ENCODE measurements at places on chromosomes 7 and 10.
A peak's percentile ranks its signal among the peaks of the same experiment; 100 is the strongest.

DNA sequence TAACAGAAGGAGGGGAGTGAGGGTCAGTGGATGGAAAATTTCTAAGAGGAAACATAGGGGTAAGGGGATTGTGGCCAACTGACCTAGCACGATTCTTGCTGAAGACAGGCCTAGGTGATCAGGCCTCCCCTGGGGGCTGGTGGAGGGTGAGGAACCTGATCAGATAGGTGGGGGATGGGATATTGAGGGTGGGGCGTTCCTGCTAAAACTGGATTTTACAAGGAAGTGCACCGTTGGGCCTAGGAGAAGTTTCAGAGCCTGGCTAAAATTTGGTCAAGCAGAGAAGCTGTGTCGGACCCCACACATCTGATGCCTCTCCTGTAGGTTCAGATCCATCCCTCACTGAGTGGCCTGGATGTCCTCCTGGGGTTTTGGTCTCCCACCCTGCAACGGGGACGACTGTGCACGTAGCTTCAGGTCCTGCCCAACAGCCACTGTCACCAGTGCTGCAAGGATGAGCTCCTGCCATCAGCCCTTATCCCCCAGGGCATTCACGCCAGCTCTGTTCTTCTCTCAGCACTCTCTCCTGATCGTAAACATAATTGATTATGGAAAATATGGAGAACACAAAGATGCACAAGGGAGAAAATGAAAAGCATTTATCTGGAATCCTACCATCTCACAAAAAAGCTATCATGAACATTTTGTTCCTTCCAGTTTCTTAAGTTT, 89.9 kb downstream of the ADCY1 start:
- DNase-seq, result no peak

DNA sequence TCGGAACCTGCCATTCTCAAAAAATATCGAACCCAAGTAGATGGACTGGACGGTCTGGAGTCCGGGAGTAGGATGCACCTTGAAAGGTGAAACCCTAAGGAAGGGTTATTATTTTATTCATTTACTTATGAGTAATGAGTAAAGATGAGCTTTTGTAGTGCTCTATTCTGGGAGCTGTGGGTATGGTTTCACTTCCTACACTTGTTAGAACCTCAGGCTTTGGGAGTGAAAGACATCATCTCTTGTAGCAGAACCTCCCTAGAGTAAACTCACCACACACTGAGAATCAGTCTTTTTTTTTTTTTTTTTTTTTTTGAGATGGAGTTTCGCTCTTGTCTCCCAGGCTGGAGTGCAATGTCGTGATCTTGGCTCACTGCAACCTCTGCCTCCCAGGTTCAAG, 389.4 kb upstream of the AUTS2 start:
- DNase-seq, result no peak

DNA sequence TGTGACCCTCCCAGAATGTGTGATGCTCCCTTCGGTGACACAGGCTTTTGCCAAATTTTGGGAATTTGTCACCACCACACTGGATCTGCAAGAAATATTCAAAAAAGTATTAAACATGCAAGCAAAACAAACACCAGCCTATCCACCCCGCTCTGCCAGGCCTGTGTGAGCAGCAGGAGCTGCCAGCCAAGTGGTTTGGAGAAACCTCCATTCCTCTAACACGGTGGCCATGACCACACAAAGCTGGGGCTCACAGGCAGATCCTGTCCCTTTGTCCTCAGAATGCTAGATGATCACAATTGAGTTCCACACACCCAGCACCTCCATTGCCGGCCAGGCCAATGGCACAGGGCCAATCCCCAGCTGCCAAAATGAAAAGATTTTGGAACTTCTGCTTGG, 261.9 kb upstream of the PPP2R2D start:
- no peak for DNase-seq

GRCh38 chr10:132030898-132031463, 34.8 kb upstream of the JAKMIP3 start:
- peak; percentile 44 for DNase-seq

GRCh38 chr7:83289419-83289993, 126.8 kb upstream of the PCLO start:
- DNase-seq, result no peak

- no peak for DNase-seq
These were observed 11.9 kb upstream of the HABP2 start for GRCh38 chr10:113540845-113541548.

GRCh38 chr7:107815254-107815882, 12.3 kb upstream of the SLC26A3 start:
- DNase-seq, result no peak

GRCh38 chr7:28530175-28530802, 118.0 kb downstream of the CREB5 start:
- DNase-seq, result no peak

DNA sequence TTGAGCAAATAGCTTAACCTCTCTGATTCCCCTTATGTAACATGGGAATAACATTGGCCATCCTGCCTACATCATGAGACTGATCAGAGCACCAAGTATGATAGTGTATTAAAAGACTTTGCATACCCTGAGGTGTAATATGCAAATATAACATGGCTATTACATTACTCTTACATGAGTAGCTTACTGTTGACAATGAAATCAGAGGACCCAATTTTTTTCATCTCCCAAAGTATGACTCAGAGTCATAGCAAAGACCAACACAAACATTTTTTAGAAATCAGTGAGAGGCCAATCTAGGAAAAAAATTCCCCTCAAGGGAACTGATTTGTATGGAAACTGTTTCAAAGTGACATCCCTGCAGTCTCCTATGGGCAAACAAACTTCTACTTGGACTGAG, 47.0 kb upstream of the TMEM140 start:
- no peak for DNase-seq

- DNase-seq, result no peak
These were observed 17.3 kb downstream of the ZNF775 start for GRCh38 chr7:150396426-150396825.

GRCh38 chr7:29130096-29130495, 16.2 kb downstream of the CPVL start:
- no peak for DNase-seq

DNA sequence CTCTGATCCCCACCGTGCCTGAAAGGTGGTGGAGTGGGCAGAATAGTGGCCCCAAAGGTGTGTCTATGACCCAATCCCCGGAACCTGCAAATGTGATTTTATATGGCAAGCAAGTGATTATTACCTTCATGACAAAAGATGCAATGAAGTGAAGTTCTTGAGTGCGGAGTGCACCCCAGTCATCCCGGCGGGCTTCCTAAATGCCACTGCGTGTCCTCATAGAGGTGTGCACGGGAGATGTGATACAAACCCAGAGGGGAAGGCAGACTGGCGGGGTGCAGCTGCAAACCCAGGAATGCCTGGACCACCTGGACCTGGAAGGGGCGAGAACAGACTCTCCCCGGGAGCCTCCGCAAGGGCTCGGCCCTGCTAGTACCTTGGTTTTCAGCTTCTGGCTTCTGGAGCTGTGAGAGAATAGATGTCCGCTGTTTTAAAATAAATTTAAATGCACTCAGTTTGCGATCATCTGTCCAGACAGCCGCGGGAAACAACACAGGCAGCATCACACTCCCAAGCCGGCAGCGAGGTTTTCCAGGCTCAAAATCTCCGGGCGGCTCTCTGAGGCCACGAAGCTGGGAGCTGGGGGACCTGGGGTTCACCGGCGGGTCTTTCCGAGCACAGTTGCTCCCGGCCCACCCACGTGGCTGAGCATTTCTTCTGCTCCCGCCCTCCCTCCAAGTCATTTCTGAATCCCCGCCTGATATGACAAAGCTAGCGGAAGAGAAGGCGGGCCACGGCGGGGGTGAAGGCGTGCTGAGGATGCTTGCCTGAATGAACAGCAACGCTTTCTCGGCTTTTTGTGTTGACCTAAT, 50.4 kb upstream of the EBF3 start:
- DNase-seq, result no peak

DNA sequence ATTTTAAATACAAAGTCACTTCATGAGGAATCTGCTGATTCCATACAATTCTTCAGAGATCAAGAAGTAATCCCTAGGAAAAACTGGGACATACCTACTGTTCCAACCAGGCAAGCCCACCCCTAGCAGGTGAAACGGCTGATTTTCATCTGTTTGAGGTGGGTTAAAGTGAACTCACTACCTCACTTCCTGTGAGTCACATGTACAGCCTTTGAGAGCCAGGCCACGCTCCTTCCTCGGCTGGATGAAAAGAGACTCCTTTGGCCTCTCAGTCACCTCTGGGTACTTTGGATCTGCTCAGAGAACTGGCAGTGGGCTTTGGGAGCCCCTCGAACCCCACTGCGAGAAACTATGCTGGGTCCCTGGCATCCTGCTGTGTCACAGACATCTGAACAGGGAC, 68.2 kb downstream of the CHST15 start:
- no peak for DNase-seq

GRCh38 chr7:40003597-40003996, 53.5 kb downstream of the CDK13 start:
- no peak for DNase-seq

- no peak for DNase-seq
These were observed 860.9 kb downstream of the XPNPEP1 start for GRCh38 chr10:109062371-109062770.

GRCh38 chr7:33558549-33559323, 346.6 kb upstream of the BMPER start:
- DNase-seq, result no peak

DNA sequence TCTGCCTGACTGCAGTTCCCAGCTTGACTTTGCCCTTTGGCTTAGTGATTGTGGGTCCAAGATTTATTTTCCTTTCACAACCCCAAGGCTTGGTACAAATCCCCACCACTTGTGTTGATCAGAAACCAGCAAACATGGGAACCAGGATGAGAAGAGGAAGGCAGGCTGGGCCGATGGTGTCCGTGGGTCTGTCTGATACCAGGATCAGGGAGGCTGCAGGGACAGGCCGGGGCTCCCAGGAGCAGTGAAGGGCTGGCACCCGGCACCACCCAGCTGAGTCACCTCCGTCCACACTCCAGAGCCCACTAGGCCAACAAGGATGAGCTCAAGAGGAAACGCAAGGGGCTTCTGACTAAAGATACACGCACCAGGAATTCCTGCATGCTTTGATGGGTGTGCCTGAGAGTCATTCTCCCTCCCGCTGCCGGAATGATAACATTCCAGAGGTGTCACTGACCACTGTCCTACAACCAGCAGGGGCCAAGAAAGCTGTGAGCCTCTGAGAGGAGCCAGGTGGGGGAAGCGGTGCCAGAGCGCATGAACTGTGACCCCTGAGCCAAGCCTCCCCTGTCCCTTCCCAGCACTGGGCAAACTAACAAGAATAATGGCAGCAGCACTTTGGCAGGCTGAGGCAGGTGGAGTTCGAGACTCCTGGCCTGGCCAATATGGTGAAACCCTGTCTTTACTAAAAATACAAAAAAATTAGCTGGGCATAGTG, 29.2 kb upstream of the PROSER2 start:
- no peak for DNase-seq

DNA sequence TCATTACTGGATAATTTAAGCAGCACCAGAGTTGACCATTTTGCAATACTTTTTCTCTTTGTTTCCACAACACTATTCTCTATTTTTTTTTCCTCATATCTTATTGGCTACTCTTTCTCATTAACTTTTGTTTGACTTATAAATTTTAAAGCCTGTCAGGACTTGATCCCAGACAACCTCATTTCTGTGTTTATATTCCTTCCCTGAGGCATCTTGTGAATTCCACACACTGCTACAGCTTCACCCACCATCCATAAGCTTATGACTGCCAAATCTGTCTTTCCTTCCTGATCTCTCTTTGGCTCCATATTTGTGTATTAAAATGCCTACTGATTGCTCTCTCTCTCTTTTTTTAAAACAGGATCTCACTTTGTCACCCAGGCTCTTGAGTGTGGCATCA, 124.6 kb upstream of the MBL2 start:
- DNase-seq, result no peak

DNA sequence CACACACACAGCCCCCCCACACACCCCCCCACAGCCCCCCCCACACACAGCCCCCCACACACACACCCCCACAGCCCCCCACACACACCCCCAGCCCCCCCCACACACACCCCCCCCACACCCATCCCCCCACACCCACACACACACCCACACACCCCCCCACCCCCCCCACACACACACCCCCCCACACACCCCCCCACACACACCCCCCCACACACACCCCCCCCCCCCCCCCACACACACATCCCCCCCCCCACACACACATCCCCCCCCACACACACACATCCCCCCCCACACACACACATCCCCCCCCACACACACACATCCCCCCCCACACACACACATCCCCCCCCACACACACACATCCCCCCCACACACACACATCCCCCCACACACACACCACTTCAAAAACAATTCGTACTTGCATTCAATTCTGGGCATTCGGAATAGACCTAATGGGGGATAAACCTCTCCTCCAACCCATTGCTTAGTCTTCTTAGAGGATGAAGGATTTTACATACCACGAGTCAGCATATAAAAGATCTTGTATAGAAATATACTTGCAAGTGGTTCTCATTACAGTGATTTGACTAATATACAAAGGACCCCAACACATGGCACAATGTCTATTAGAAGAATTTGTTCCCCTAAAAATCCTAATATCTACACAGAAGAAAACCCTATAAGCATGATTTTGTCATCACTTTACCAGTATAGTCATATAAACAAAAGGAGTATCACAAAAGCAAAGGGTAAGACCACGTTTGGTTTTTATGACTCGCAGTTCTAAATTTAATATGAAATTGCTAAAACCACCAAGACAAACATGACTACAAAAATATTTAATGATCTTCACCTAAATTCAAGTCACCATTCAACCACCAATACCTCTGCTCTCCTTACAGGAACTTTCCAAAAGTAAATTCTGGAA, 80.9 kb downstream of the DIP2C start:
- no peak for DNase-seq

DNA sequence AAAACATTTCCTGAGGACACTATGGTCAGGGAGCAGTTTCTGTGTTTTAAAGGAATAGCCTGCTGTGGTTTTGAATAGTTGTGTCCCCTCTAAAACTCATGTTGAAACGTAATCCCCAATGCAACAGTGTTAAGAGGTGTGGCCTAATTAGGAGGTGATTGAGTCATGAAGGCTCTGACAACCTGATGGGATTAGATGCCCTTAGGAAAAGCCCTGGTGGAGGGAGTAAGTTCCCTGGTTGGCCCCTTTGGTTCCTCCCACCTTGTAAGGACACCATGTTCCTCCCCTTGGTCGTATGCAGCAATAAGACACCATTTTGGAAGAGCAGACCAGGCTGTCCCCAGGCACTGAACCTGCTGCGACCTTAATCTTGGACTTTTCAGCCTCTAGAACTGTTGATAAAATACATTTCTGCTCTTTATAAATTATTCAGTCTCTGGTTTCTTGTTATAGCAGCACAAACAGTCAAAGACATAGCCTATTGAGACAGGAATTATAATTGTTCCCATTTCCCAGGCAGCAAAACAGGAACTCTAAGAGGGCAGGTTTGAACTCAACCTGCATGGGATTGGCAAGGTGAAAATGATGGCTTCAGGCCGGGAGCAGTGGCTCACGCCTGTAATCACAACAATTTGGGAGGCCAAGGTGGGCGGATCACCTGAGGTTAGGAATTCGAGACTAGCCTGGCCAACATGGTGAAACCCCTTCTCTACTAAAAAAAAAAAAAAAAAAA, 20.5 kb upstream of the TNS3 start:
- DNase-seq, result no peak

GRCh38 chr7:70069977-70070376, 471.7 kb downstream of the AUTS2 start:
- DNase-seq, result no peak

GRCh38 chr10:43653746-43654145, 5.1 kb upstream of the ZNF32 start:
- DNase-seq, result no peak

- DNase-seq, result no peak
These were observed 43.8 kb downstream of the SPOCK2 start for GRCh38 chr10:72044417-72045041.

All from NCI-H2107 (cell line).